ENCODE measurements at places on chromosomes 5 and 9.

DNA sequence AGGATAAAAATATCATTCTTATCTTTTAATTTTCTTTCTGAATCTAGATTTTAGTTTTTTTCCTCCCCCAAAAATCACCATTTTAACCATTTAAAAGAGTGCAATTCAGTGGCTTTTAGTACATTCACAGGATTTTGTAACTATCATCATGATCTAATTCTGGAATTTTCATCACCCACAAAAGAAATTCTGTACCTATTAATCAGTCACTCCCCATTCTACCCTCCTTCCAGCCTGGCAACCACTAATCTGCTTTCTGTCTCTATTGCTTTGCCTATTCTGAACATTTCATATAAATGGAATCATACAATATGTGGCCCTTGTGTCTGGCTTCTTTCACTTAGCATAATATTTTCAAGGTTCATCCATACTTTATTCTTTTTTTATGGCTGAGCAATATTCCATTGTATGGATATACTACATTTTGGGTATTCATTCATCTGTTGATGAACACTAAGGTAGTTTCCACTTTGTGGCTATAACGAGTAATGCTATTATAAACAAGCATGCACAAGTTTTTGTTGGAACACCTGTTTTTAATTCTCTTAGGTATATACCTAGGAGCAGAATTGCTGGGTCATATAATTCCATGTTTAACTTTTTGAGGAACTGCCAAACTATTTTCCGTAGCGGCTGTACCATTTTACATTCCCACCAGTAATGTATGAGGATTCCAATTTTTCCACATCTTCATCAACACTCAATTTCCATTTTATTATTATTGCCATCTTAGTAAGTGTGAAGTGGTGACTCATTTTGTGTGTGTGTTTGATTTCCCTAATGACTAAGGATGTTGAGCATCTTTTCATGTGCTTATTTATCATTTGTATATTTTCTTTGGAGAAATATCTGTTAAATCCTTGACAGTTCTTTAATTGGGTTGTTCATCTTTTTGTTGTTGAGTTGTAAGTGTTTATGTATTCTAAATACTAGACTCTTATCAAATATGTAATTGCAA is 340.3 kb downstream of the CWC27 start:
- DNase-seq: no peak

- DNase-seq: no peak
These were observed 8.1 kb upstream of the RAD23B start for GRCh38 chr9:107274953-107275422.

DNA sequence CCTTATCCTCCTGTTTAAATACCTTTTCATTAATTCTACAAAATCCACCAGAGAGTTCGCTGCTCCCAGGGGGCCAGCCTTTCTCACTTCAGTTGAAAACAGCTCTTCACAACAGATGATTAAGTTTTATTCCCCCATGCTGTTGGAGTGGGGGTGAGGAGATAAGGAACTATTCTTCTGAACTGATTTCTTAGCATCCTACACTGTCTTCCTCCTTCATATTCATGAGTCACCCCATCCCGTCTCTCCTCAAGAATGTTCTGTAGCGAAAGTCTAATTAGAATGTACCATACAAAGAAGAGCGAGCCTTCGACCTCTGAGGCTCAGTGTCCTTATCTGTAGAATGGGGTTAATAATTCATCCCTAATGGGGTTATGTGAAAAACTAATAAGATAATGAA is 138.0 kb downstream of the PIK3R1 start:
- DNase-seq: no peak

- DNase-seq: no peak
These were observed 255.9 kb downstream of the GABRG2 start for GRCh38 chr5:162323466-162323865.

GRCh38 chr5:173290477-173291131 is 37.6 kb downstream of the STC2 start:
- no peak for DNase-seq

- no peak for DNase-seq
These were observed 443.0 kb upstream of the KLF4 start for GRCh38 chr9:107932601-107933000.

DNA sequence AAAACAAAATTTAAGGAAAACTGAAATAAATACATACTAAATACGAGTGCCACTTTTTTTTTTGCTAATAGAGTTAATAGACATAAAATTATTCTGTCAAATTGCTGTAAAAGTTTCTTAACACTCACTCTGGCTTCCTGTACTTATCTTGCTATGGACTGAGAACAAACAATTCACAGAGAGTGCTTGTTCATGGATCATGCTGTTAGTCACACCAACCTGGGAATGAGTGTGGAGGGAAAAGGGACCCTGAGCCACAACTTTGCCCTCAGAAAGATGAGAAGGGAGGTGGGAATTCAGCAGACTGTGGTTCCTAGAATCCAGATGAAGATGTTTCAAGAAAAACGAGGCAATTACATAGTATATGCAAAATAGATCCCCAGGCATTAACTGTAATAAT is 246.9 kb downstream of the FBXL7 start:
- DNase-seq: no peak

- no peak for DNase-seq
These were observed 102.3 kb upstream of the MAP3K1 start for GRCh38 chr5:56712895-56713591.

DNA sequence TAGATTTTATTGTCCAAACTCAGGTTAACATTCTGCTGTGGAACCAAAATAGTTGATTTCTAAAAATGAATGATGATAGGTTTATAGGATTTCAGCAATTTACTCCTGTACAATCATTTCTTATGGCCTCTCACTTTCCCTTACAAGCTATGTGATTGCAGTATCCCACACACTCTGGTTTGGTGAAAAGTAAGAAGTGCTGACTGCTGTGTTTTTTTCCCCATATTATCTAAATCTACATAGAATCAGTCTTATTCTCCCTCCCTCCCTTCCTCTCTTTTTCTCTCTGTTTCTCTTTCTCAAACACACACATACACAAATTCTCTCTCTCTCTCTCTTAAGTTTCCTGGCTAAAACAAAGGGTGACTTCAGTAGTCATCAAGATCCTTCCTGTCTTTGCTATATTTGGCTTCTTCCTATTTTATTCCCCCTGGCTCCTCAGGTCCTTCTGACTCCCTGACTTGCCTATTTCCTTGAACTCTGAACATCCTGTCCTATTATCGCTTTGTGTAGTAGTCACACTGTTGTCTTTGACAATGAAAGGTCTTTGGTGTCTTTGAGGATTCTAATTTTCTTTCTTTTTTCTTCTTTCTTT is 55.9 kb upstream of the HAPLN1 start:
- DNase-seq: no peak

- DNase-seq: no peak
These were observed 19.4 kb downstream of the GOLM1 start for GRCh38 chr9:86079865-86080469.

- no peak for DNase-seq
These were observed 107.1 kb upstream of the LMX1B start for GRCh38 chr9:126506361-126507317.

DNA sequence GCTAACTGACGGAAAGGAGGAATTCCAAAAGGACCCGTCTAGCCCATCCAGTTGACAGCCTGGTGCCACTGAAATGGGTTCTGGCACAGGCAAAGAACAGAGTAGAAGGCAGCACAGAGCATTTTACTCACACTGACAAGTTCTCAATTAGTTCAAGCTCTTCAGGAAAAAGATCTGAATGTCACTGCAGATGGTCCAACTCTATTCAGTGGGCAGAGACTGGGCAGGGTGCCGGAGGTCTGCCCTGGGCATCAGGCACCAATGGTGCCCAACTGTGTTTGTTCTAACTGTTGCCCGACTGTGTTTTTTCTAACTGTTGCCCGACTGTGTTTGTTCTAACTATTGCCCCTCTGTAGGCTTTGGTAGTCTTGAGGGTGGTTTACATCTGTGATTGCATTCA is 151.8 kb downstream of the SLC24A2 start:
- no peak for DNase-seq

DNA sequence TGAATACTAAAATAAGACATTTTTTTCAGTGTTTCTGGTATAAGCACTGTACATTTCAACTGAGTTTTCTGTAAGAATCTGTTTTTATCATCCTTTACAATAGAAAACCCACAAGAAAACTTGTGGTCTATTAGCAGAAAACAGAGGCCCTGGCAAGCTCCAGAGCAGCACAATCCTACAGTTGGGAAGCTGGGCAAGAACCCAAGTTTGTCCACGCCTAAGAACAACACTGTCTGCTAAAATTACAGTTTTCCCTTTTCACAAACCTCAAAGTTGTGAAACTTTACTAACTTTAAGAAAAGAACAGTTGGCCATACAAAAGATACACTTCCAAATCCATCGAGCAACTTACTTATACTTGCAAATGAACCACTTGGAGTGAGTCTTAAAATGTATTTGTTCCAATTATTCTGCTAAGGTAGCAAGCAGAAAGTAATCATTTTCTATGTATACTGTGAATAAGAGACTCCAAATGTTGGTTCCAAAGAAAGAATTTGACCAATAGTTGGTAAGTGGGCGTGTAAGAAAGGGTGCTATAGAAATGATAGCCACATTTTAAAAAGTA is 982.0 kb upstream of the ARRDC3 start:
- DNase-seq: no peak

- no peak for DNase-seq
These were observed 708 bp downstream of the SPOUT1 start for GRCh38 chr9:128828719-128829452.

DNA sequence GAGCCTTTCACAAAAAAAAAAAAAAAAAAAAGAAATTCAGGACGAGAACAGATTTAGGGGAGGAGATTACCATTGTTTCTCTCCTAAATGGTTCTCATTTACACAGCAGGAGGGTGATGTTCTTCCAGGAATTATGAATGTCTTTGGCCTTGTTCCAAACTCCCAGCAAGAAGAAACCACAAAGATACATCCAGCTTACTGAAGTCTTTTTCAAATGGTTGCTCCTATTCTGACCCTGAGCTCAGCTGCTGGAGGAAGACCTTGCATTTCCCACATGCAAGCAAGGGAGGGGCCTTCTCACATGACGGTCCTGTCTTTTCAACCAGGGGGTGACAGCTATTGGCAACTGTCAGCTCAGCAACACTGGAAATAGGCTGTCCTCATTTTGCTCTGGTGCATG is 203.0 kb upstream of the VLDLR start:
- DNase-seq: no peak

GRCh38 chr9:81627481-81627880 is 61.9 kb downstream of the TLE1 start:
- no peak for DNase-seq

DNA sequence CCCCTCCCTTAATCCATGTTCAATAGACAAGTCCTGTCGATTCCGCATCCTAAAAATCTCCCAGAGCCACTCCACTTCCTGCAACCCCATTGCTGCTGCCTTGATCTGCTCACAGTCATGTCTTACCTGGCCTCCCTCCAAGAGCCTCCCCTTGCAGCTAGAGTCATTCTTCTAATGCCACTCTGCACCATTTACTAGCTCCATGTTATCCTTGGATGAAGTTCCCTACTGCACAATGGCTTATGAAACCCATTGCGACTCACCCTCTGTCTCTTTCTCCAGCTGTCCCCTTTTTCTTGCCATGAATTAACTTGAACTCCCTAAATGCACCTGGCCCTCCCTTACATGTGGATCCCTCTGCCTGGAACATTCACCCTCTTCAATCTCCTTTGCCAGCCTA is 39.5 kb downstream of the MEGF10 start:
- DNase-seq: no peak
